ENCODE measurements at places on chromosomes 4 and X.

GRCh38 chr4:87012265-87012953 is 77.6 kb downstream of the AFF1 start:
- no peak for DNase-seq

- no peak for DNase-seq
Observed at GRCh38 chrX:153861151-153861550, 24.8 kb downstream of the L1CAM start.

DNA sequence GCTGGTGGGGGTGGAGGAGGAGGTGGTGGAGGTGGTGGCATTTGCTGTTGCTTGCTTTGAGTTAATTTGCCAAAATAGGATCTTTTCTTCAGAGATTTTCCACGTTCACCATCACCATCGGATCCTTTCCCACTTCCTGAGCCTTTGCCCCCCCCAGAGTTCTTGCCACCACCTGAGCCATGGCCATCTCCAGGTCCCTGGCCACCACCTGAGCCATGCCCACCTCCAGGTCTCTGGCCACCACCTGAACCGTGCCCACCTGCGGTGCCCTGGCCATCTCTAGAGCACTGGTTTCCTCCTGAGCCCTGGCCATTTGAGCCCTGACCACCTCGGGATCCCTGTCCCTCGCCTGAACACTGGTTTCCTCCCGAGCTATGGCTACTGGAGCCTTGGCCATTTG is 1.9 kb downstream of the IRS4 start:
- no peak for DNase-seq

GRCh38 chrX:65740909-65741308 is 73.5 kb downstream of the MSN start:
- no peak for DNase-seq

DNA sequence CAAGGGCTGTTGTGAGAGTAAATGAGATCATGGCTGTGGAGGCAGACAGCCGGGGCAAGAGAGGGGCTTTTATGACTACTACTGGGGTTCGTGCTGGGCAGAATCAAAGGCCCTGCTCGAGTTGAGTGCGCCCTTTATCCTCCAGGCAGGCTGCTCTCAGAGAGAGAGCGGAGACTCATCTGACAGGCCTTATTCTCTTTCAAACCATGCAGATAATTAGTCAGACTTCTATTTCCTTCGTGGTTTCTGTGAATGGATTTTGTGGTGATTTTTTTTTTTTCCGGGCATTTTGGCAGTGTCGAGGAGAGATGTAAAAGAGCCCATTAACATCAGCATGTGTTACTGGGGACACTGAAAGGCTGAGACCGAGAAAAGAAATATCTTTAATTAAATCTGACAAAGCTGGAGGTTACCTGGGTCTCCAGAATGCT is 73.6 kb downstream of the MED28 start:
- DNase-seq = no peak

DNA sequence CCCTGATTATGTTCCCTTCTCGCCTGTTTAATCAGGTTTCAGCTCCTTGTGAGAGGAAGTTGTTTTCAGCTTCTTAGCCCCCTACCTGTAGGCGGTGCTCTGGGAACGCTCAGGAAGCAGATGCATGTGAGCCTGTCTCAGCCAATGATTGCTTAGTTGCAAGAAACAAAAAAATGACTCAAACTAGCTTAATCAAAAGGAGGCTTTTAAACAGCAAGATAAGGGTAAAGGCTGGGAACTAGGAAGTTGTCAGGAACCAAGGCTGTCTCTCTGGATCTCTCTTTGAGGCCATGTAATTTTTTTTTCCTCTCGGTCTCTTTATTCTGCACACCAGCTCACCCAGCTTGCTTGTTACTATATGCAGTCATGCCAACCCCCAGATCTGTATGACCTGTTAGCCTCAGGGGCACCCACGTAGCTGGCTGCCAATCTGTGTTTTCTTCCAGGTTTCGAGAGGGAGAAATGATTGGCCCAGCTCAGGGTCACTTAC is 109.1 kb downstream of the PTTG2 start:
- no peak for DNase-seq

DNA sequence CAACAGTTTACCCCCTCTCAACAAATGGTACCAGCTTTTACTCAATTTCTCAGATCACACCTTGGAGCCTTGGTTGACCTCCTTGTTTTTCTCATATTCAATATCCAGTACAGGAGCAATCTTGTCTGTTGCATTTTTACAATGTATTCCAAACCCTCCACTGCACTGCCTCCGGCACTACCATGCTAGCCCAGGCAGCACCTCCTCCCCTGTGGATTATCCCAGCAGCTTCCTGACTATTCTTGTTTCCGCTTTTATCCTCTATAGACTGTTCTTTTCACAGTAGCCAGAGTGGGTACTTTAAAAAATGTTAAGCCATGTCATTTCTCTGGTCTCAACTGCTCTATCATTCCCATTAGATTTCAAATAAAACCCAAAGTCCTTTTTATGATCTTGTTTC is 253.4 kb upstream of the GPRIN3 start:
- no peak for DNase-seq

DNA sequence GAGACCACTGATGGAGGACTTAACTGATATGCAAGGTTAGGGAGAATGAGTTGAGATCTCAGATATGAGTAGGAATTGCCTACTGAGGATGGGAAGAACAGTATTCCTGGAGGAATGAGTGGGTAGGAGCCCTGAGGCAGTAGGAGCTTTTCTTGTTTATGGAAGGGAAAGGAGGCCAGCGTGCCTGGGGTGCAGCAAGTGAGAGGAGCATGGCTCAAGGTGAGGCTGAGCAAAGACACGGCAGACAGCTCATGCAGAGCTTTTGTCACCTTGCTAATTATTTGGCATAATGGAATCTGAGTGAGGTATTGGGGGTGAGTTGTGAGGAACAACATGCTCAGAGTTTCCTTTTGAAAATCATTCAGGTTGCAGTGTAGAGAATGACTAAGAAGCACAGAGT is 65.3 kb upstream of the IBSP start:
- DNase-seq = no peak

DNA sequence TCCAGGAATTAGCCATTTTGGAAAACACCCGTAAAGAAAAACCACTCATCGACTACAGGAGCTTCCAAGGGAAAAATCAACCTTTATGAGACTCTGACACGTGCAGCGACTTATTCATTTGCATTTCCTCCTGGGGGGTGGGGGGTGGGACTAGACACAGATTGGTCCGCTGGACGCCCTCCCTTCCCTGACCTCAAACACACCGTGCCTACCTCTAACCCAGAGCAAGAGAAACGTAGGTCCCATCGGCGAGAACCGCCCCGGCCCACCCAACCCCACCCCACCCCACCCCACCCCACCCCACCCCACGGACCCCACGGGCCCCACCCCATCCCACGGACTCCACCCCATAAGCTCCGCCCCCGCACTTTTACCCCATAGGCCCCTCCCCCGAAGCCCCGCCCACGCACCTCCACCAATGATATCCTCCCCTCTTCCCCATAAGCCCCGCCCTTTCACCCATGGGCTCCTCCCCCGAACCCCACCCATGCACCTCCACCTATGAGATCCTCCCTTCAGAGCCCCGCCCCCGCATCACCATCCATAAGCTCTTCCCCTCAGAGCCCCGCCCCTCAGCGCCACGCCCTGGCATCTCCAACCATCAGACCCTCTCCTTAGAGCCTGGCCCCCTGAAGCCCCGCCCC is 1.1 kb downstream of the GTPBP6 start:
- DNase-seq = peak; percentile 20

DNA sequence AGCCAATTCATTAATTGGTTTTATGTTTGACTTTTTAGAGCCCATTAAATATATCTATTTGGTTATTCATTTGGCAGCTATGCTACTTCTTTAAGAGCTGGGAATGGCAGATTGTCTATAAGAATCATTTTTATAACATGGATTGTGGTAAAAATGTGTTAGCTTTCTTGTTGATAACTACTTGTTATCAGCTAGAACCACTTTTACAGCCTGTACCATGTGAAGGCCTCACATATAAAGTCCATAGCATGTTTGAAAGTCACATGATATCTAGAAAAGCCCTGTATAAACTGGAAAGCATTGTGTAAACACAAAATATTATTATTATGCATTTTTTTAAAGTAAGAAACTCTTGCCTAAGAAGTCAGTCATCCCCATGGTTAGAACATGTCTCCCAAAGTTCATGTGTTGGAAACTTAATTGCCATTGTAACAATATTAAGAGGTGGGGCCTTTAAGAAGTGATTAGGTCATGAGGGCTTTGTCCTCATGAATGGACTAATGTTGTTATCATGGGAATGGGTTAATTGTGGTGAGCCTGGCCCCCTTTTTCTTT is 110.9 kb upstream of the BMP2K start:
- no peak for DNase-seq

DNA sequence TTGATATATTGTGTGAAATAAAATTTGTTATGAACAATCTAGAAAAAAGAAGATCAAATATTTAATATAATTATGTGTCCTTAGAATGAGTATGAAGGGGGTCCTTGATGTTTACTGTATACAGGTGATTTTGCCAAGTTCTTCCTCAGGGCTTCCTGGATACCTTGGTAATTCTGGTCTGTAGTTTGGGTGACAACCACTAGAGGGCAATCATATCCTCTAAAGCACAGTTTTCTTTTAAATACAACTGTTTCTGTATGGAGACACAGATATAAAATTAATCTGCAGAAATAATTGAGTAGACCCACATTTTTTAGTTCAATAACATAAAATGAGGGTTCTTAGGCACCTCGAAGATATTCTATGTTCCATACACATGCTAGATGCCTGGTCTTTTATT is 157.7 kb downstream of the SPANXN1 start:
- peak; percentile 9 for DNase-seq

Measured in glomerular endothelial cell (primary cell).